ENCODE measurements at places on chromosomes 5 and 9. TPM values are rescaled to one million over a fixed set of nuclear protein-coding genes. Genes with fewer than 3 reads are reported as not detected.

DNA sequence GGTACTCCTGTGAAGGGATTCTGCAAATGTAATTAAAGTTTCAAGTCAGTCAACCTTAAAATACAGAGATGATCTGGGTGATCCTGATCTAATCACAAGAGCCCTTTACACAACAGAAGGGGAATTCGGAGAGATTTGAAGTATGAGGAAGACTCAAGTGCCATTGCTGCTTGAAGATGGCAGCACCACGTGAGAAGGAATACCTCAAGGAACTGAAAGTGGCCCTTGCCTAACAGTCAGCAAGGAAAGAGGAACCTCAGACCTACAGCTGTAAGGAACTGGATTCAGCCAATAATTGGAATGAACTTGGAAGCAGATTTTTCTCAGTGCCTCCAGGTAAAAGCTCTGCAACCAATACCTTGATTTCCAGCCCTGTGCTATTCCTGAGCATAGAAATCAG is 87.4 kb downstream of the THBS4 start:
- no peak for DNase-seq

DNA sequence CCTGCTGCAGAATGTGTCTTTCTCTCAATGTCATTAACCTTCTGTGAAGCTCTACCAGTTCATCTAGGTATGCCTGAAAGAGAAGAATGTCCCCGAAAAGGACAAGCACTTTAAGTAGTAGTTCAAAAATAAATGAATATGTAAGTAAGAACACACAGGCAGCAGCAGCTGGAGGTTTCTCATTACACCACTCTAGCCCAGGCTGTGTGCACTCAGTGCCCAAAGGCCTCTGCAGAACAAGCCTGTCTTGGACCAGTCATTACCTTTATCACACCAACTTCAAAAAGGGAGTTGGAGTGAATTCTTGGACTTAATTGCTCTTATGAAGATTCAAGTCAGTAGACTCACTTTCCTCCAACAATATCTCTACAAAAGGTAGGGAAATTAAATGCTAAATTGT is 268.8 kb downstream of the MLLT3 start:
- DNase-seq: peak; percentile 8

DNA sequence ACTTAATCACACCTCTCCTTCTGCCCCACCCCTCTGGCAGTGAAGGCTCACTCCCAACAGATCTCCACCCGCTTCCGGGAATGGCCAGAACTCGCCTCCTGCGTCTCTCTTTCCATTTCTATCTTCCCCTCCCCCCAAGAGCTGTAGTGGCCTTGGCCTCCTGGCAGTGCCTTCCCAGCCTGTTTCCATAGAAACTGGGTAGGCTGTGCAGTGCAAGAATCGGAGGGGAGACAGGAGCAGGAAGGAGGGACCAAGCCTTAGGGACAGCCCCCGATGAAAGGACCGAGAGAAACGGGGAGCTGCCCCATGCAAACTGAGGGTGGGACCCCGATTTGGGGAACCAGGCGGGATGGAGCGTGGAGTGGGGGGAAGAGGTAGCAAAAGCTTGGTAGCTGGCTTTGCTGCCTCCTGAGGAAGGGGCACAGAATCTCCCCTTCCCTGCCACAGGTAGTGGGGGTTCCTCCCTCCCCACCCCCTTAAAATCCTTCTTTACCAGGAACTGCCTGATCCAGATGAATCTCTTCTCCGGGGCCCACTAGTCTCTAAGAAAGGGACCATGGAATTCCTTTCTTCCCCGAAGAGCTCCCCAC is 4.5 kb upstream of the PCDH1 start:
- no peak for DNase-seq

Gene IL33
- total RNA-seq: 108 TPM

Measured in umbilical cord (tissue), 2 donors.